Endothelial cell (in vitro differentiated cells): ENCODE measurements at places on chromosomes 16 and 17.

- no peak for DNase-seq
These were observed 55.1 kb downstream of the WNT3 start for GRCh38 chr17:46763416-46763815.

DNA sequence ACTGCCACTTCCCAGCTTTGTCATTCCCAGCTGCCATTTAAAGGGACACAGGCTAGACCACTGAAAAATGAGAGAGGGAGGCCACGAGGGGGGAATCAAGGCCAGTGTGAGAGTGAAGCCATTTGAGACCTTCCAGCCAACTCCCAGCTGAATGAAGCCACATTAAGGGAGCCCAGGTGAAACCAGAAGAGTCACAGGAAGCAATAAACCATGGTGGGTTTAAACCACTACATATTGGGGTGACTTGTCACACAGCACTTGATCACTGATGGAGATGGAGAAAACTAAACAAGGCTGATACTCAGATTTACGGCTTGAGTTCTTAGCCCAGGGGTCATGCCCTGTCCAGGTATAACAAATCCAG lies 2.8 kb upstream of the NUBP1 start:
- DNase-seq = no peak

GRCh38 chr17:5200360-5200759 lies 8.7 kb upstream of the ZNF594 start:
- DNase-seq = no peak

- DNase-seq = no peak
These were observed 95.4 kb upstream of the TOB1 start for GRCh38 chr17:50961282-50962220.

GRCh38 chr17:67474081-67474661 lies 97.1 kb downstream of the PITPNC1 start:
- no peak for DNase-seq

GRCh38 chr16:81204798-81205680 lies 33.5 kb upstream of the BCO1 start:
- peak; percentile 29 for DNase-seq

DNA sequence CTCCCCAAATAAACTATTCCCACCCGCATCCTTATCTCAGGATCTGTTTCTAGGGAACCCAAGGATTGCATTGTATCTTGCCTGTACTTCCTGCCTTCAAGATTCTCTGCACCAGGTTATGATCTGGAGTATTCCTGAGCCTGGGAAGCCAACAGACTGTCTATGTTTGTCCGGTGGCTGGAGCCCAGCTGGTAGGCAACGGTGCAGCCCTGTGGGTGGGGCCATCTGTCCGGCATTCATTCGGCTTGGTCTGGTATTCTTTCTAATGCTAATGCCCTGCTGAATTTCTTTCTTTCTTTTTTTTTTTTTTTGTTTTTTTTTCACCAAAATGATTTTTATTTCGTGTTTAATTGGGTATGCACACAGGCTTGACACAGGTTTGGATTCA lies 20.7 kb upstream of the TVP23A start:
- no peak for DNase-seq

DNA sequence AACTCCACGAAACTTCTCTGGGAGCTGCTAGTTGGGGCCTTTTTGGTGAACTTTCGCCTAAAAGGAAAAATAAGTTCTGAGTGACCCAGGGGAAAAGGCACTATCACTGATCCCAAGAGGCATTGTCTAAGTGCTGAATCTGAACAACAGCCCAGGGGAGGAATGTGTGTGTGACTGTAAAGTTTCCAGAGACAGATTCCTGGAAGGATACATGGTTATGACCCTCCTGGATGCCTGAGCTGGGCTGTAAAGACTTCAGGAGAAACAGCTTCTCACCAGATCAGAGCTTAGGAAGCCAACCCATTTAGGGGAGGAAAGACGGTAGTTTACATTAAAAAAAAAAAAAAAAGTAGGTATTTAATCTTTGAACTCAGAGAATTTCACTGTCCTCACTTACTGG lies 20.2 kb downstream of the HIGD1B start:
- no peak for DNase-seq

DNA sequence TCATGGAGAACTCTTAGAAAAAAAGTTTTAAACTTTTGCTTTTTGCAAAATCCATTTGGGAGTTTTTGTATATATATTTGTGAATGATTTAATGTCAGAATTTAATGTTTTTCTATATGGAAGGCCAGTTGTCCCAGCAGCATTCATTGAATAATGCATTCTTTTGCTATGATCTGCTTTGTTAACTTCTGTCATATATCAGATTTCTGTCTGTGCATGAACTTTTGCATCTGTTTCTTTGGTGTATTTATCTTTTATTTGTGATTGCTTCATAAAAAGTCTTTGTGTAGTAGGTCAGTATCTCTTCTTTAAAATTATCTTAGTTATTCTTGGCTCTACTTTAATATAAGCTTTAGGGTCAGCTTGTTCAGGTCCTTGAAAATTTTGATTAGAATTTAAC lies 84.2 kb downstream of the MAP2K4 start:
- no peak for DNase-seq

DNA sequence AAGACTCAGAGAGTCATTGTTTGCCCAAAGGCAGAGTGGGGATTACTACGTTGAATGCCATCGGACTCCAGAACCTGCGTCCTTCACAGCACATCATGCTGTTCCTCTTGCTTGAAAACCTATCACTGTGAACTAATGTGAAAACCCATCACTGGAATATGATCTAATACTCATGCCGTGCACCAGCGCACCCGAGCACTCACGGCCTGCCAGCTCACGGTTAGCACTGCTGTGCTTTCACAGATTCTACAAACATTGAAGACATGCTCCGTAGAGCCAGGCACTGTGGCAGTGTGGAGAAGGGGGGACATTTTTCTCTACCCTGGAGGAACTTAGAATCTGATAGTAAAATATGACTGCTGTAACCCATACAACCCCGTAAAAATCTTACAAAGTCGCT lies 350.4 kb downstream of the C16orf95 start:
- DNase-seq = no peak

DNA sequence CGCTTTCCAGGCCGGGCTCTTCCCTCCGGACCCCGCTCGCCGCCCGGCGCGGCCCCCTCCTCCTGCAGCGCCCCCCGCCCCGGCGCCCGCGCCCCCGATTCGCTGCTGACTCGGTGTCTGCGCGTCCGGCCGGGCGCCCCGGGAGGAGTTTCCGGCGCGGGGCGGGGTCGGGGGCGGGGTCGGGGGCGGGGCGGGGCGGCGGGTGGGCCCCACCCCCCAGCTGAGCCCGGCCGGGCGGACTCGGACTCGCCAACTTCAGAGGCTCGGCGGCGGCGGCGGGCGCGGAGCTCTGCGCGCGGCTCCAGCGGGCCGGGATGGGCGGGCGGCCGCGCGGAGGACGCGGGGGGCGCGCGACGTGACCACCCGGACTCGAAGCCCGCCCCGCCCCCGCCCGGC lies at the start of gene METRNL:
Gene METRNL, plus strand, starts transcription at position 258 of the 396 bp plus-strand sequence. CDS start 207 bp downstream, outside the sequence.
- DNase-seq = peak; percentile 67

DNA sequence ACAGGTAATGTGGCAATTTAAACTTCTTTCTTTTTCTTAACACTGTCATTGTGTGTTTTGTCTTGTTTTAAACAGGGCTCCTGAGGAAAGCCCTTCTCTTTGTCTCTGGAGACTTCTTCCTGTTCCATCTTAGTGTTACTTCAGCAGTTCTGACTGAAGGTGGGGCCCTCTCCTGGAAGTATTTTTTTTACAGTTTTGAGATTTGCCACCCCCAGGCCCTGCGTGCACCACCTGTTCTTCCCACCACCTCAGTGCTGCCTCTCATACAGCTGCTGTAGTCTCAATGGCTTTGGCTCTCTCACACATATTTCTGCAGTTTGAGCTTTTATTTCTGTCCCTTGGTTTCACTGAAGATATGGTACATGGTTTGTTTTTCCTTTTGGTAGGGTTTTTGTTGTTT lies 52.5 kb upstream of the ALDH3A1 start:
- no peak for DNase-seq

DNA sequence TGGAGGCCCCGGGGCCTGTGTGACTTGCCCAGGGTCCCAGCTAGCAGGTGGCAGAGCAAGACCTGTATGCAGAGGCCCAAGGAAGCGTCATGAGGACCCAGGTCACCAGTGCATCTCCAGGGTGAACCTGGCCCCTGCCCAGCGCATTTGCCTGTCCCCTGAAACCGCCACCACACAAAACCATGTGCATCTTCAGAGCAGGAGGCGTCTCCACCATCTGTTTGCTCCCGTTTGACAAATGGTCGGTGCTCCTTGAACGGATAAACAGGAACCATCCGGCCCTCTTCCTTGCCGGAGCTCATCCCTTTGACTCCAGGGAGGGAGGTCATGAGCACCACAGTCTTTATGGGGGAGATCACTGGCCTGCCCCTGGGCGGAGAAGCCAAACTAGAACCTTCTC lies 62.5 kb downstream of the JPH3 start:
- no peak for DNase-seq

DNA sequence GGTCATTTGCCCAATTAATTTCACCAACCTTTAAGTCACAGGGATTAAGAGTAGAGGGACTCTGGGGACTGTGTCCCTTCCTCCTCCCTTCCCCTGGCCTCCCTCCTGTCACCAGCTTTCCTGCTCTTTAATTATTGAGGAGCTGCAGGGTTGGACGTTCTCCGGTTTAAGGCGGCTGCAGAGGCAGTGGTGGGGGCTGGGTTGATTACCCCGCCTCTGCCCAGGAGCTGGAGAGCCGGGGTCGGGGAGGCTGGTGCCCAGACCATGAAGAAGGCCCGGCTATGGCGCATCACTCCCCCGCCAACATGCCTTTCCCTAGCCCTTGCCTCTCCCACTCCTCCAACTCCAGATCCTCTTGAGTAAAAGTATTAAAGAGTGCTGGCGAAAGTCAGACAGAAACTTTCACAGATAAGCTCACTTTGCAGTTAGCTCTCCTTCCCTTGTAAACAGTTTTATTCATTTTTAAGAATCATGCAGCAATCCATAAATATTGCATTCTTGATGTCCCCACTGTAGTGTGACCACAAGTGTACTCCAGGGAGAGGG lies 1.1 kb upstream of the FOXJ1 start:
- DNase-seq = no peak

GRCh38 chr16:35391328-35391727 lies 1931.9 kb downstream of the TP53TG3F start:
- DNase-seq = no peak

DNA sequence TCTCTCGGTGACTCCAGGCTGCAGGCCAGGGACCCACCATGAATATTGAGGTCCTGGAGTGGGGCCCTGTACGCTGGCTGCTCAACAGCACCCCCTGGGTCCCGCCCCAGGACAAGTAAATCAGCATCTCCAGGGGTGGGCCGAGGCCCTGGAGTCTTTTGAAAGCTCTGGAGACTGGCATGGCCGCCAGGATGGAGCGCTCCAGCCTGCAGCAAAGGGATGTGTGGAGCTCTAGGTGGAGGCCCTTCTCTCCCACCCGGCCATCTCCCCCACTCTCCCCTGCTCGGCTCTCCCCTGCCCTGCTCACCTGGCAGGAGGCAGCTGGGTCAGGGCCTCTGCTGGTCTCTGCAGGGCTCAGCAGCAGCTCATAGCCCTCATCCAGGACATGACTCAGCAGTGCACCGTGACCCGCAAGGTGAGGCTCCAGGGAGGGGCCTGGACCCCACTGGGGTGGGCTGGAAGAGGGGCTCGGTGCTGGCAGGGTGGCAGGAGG lies 16.6 kb downstream of the SGSH start:
- no peak for DNase-seq

DNA sequence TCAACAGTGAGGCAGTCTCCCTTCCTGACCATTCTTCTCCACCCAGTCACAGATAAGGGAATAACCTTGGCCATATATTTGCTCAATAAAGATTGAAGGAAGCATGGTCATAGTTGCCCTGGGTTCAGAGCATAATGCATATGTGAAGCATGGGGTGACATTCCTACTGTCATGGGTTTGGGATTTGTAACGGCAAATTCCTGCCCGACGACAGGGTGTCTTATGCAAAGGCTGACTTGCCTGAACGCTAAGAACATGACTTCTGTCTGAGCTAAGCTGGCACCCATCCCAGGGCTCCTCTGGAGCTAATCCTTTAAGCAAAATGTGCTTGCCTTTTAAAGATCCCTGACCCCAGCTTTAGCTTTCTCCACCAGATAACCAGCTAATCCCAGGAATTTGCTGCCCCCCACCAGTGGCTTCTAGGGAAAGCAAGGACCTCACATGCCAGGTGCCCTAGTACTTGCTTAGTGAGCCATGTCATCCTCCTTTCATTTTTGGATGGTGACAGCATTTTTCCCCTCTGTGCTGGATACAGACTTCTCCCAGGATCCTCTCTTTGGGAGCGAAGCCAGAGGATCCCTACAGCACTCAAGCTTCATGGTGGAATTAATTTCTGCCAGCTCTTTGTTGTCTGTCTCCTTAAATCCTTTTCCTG lies 11.7 kb downstream of the SLC7A6OS start:
- DNase-seq = no peak

GRCh38 chr16:59164461-59164860 lies 430.3 kb upstream of the GOT2 start:
- DNase-seq = peak; percentile 36

DNA sequence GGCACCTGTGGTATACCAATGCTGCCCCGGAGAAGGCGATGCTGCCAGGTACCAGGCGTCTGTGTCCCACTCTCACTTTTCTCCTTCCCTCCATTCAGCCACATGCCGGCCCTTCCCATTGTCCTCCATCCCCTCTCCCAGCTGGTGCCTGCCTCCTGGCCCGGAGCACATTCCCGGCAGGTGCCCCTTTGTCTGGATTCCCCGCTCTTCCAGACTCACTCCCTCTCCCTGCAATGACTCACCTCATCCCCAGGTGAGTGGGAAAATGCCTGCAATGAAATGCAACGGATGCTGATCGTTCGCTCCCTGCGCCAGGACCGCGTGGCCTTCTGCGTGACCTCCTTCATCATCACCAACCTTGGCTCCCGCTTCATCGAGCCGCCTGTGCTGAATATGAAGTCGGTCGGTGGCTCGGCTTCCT lies 10.4 kb upstream of the KDM6B start:
- no peak for DNase-seq

- no peak for DNase-seq
These were observed 2180.1 kb downstream of the TP53TG3F start for GRCh38 chr16:35639233-35640205.
